ENCODE measurements at places on chromosomes 7 and 10.

- no peak for DNase-seq
These were observed 9.4 kb upstream of the LRRC27 start for GRCh38 chr10:132322586-132323048.

DNA sequence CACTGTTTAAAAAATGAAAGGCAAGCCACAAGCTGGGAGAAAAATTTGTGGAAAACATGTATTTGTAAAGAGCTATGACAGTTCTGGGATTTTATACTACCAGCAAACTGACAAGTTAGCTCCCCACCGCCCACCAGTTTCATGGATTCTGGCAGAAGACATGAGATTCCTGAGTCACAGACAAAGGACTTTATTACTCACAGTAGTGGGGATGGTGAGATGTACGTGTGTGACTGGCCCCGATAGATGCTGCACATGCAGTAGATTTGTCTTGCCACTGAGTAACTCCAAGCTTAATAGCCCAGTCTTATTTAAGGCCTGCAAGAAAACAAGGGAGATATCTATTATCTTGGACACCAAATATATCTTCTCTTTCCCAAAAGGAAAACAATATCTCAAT is 281.7 kb downstream of the AHR start:
- no peak for DNase-seq

DNA sequence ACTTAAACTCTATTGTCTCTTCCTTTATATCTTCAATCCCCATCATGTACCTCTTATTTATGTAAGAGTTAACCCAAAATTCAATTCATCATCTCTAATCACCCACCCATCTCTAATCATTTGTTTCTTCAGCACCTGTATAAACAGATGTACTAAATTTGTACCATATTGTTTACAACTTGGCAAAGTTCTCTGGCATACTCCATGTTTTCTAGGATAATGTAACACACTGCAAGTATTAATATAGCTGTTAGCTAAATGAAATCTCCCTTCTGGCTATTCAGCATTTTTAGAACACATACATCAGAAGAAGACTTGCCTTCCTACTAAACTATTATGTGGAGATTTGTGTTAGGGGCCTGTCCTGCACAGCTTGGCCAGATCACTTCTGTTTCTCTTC is 33.1 kb downstream of the MALSU1 start:
- no peak for DNase-seq

DNA sequence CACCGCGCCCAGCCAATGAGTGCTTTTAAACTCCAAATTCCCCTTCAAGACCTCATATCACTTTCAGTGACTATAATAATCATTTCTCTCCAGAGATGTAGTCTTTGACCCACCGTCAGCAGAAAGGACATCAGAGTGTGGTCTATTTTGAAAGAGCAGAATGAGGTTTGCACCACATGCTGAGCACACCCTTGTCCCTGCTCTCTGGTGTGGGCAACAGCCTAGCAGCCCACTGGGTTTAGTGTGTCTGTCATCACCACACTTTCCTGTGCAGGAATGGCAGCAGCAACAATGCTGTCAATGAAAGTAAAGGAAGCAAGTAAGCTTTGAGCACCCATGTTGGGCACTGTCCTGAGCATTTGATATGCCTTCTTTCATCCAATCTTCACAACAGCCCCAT is 122.4 kb downstream of the PLXNA4 start:
- DNase-seq, result no peak

DNA sequence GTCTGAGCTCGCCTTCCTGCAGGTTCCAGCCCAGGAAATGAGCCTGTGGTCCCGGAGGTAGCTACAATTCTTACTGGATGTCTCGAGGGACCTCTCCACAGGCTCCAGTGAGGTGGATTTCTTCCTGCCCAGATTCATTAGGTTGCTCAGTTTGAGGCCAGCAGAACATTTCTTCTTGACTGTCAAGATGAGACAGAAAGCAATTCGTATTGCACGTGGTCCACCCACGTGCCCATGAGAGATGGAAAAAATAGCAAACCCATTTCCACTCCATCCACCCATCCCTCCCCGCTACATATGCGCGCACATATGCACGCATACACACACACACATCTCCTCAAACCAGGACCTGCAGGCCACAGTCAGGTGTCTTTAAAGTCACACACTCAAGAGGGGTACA is 68.7 kb downstream of the VWA2 start:
- DNase-seq, result no peak

GRCh38 chr7:114663502-114663901 is 248.9 kb downstream of the FOXP2 start:
- no peak for DNase-seq

DNA sequence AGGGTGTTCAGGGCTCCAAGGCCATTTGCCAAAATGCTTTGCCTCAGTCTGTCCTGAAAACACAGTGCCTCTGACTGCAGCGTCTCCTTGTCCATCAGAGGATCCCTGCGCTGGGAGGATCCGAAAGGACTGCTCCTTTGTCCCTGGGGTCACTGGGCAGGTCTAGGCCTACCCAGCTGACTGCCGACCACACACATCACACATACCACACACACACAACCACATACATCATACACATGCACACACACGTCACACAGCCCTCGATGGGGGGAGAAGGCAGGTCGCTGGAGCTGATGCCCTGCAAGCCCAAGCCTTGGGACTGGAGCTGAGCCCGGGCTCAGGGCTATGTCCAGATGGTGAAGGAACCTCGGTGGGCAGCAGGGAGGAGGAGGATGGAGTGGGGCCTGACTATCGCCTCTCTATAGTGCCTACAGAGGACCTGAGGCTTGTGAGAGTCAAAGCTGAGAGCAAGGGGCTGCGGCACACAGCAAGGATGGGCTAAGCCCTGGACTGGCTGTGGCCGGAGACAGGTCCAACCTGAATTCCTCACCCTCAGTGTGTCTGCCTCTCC is 29.1 kb downstream of the GPRIN2 start:
- no peak for DNase-seq

DNA sequence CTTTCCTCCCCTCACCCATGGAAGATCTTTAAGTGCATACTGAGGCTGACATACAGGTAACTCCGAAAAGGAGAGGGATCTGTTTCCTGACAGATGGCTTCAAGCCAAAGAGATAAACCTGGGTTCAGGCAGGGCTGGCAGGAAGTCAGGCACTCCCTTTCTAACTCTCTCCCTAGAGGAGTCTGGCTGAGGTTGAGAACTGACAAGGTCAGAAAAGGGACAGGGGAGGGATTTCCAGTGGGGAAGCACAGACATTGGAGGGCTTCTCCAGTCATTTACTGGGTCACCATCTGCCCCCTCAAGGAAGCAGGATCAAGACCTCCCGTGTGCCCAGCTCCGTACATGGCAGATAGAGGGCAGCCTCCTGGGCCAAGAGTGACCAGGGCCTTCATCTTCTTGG is 31.6 kb downstream of the TLX1 start:
- DNase-seq, result no peak

DNA sequence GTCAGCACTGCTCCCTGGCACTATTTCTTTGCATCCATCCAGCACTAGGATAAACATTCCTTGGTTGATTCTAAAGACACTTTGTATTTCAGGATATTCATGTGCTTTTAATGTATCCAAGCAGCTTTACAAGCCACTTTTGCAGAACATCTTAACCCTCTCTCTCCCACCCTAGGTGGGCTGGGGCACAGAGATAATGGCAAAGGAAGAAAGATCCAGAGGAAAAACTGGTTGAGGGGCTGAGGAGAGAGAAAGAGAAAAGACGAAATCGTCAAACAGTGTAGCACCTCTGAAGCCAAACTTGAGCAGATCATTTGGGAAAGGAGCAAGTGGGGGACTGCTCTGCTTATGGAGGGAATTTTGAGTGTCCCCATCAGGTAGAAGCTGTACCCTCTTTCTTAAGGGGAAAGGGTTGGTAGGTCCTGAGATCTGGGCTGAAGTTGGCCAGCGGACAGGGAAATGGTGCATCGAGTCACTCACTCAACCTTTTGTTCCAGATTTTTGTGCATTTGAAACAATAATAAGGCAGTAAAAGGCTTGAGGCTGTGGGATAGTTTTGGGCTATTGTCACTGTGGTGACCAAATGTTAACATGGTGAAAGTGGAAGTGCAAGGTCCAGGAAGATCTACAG is 4.2 kb upstream of the HOXA13 start:
- DNase-seq, result no peak

DNA sequence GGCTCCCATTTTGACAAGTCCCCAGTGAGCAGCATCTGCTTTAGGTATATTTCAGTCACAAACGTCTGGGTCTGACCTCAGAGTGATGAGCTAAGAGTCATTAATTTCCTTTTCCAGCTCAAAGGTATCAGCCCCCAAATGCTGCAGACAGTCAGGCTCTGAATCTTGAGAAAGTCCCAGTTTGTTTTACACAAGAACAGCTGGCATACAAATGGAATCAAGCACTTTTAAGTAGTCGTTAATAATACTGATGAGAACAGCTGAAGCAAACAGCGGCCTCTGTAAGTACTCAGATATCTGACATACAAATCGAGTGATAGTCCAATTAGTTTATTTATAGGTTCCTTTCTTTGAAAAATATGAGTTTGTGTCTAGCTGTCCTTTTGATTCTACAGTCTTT is 49.4 kb upstream of the MSRB2 start:
- DNase-seq, result no peak

Data from stimulated activated effector memory CD8-positive, alpha-beta T cell treated with anti-CD3 and anti-CD28 coated beads, Interleukin-12 subunit alpha, Interleukin-12 subunit beta, amount 100 ng/mL, for 72 hours (primary cell).